ENCODE measurements at places on chromosomes 5 and 9. TPM values are rescaled to one million over a fixed set of nuclear protein-coding genes. Genes with fewer than 3 reads are reported as not detected.
A peak's percentile ranks its signal among the peaks of the same experiment; 100 is the strongest.

Gene TSSK1B
- not detected for total RNA-seq

DNA sequence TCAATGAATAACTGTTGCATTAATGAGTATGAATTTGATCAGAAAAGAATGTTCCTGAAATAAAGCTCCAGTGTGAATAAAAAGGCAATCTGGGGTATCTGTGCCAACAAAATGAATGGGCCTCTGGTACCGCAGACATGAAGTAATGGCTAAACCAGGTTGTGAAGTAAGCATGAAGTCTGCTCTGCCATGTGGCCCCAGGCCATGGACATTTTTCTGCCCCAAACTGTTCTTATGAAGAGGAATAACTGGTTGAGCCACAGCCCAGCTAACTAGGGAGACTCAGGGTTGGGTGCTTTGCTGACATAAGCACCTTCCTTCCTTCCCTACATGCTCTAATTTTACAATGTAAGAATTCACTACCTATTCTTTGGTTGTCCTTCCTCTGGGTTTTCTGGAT, 147.4 kb upstream of the LRRTM2 start:
- H3K36me3 ChIP-seq, result no peaks in the 10 kb centered on the region
- no peak overlapping the region for H3K27ac ChIP-seq
- no peak overlapping the region for H3K4me3 ChIP-seq
- H3K27me3 ChIP-seq, result no peaks in the 10 kb centered on the region
- DNase-seq, result no peak

DNA sequence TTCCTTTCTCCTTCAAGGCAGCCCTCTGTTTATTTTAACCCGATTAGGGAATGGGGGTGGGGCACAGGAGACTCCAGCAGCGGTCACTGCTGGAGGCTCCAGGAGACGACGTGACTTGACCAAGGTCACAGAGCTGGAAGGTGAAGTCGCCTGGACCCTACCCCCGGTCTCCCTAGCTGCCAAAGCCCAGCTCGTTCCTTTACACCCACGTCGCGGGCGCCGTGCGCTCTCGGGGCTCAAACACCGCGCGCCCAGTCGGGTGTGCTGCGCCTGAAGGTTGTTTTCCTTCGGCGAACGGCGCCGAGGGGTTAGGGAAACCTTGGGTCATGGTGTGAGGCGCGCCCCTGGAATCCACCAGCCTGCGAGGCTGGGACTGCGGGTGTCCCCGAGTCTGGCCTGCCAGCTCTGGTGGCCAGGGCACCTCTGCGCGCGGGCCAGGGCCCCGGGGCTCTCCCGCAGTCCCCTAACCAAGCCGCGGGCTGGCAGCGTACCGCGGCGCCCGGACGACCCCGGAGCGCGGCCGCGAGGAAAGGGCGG, 747 bp upstream of the UNC5A start:
- H3K4me3 ChIP-seq, result peak overlapping the region; percentile 75
- H3K27ac ChIP-seq, result no peak overlapping the region
- H3K27me3 ChIP-seq, result peaks cover 67% of the 10 kb centered on the region
- no peak for DNase-seq

DNA sequence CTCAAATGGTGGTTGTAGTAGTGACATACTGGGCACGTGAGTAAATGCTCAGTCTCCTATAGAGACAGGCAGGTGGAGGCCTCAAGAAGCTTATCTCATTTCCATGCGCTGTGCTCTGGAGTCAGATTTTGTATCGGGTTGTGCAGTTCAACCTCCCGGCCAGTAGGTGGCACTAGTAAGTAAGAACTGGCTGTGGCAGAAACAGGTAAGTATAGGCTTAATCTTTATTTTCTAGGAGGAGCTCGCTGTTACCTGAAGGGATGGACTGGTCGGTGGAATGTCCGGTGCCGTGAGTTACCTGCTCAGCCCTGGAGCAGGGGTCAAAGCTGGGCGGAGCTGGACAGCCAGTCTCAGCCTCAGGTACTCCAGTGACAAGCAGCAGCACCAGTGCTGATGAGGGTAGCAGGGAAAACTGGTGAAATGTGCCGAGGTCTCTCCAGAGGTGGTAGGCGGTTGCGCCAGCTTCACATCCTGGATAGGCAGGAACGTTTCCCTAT, 880.1 kb upstream of the SEMA6A start:
- DNase-seq, result peak; percentile 73
- no peaks in the 10 kb centered on the region for H3K27me3 ChIP-seq
- H3K4me3 ChIP-seq, result peak overlapping the region; percentile 77
- no peak overlapping the region for H3K27ac ChIP-seq

GRCh38 chr5:174706997-174707572, 17.3 kb upstream of the MSX2 start:
- H3K36me3 ChIP-seq, result no peaks in the 10 kb centered on the region
- no peaks in the 10 kb centered on the region for H3K27me3 ChIP-seq
- H3K4me3 ChIP-seq, result no peak overlapping the region
- no peak for DNase-seq

GRCh38 chr9:92407818-92408217, 3.4 kb upstream of the OGN start:
- peaks cover 6% of the 10 kb centered on the region for H3K4me1 ChIP-seq
- no peak for DNase-seq
- H3K27me3 ChIP-seq, result no peaks in the 10 kb centered on the region
- H3K4me3 ChIP-seq, result no peak overlapping the region
- no peaks in the 10 kb centered on the region for H3K36me3 ChIP-seq

Gene PKD2L2
- total RNA-seq, result 0.21 TPM

Gene SVEP1
- total RNA-seq, result 0.39 TPM

Gene HTR4
- not detected for total RNA-seq

- H3K4me3 ChIP-seq, result no peak overlapping the region
- H3K4me1 ChIP-seq, result peaks cover 29% of the 10 kb centered on the region
- no peak for DNase-seq
- H3K27me3 ChIP-seq, result peaks cover 99% of the 10 kb centered on the region
- no peaks in the 10 kb centered on the region for H3K36me3 ChIP-seq
Measured at GRCh38 chr5:151904909-151905308, 19.7 kb downstream of the GLRA1 start.

DNA sequence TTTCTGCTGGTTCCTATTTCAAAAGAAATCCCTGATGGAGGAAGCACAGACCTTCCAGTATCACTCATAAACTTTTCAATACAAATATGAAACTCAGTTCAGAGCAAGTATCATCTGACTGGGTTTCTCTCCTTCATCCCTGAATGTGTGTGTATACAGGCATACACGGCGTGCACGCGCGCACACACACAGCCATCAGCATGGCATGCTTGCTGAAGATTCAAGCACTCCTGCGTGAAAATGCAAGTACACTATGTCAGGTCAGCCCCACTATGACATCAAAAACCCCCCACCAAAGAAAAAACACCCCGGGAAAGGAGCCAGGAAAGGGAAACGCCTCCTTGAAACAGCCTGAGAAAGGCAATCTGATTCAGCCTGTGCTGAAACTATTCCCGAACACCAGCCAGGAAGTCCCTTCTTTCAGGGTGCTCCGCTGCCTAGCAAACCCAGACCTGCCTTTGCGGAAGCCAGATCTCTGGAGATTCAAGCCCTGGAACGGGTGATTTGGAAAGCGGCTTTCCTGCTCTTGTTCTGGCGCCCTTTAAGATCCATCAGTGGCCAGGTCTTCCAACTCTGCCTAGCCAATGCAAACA, 831 bp downstream of the KLHL3 start:
- peaks cover 5% of the 10 kb centered on the region for H3K36me3 ChIP-seq
- H3K4me1 ChIP-seq, result peaks cover 3% of the 10 kb centered on the region
- no peak overlapping the region for H3K4me3 ChIP-seq
- no peak overlapping the region for H3K27ac ChIP-seq
- no peaks in the 10 kb centered on the region for H3K27me3 ChIP-seq
- peak; percentile 29 for DNase-seq

Gene HCN1
- total RNA-seq, result 6.9 TPM

DNA sequence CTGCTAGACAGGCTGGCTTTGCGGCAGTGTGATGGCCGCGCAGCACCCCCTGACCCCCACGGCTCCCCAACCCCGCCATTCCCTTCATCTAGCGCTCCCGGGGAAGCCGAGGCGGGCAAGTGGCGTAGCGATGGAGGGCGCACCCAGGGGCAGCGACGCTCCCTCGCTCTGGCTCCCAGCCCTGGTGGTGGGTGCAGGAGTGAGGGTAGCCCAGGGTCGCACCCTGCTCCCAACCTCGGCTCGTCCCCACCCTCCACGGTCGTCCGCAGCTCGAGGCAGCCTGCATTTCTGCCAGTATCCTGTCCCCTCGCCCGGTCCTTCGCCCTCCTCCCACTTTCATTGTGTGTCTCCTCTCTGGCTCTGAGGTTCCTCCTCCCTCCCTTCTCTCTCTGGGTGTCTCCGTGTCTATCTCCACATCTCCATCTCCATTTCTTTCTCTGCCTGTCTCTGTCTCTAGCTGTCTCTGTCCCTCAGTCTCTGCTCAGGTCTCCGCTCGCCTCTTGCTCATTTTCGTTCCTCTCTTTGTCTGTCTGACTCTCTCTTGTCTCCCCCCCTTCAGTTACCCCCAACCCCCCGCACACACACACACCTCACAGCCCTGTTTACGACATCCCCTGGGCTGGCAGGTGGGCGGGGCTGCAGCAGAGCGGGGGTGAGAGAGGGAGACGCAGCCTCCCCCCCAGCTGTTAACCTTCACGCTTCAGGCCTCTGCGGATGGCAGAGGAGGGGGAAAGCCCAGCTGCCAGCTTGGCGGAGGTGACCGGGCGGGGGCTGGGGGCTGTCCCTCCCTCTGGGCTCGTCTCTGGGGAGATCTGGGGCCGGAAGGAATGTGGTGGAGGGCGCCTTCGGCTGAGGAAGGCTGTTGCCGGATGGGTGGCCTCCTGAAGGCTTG, 48.7 kb upstream of the PSD2 start:
- H3K27ac ChIP-seq, result peak overlapping the region; percentile 43
- H3K36me3 ChIP-seq, result no peaks in the 10 kb centered on the region
- peaks cover 49% of the 10 kb centered on the region for H3K4me1 ChIP-seq
- peak overlapping the region; percentile 77 for H3K4me3 ChIP-seq
- peaks cover 73% of the 10 kb centered on the region for H3K27me3 ChIP-seq
- DNase-seq, result peak; percentile 65

DNA sequence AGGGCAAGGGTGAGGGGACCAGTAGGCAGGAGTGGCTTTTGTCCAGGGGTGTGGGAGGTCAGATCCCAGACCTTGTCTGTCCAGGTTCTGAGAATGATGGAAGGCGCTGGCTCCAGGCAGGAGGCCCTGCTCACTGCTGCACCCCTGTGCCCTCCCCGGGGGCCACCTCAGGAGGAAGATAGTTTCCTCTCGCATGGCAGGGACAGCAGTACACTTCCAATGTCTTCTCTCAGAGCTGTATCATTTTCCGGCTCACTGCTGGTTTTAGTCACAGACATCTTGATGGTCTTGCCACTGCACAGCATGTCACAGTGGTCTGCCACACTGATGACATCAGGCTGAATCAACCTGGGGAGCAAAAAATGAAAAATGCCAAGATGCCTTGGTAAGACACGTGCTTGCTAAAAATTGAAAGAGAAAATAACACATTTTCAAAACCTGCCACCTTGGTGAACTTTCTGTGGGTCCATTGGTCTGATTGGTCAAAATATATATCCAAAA, 3.3 kb upstream of the SLC6A3 start:
- H3K4me3 ChIP-seq, result no peak overlapping the region
- no peak for DNase-seq
- no peak overlapping the region for H3K27ac ChIP-seq
- peaks cover 10% of the 10 kb centered on the region for H3K36me3 ChIP-seq

Gene BSPRY
- 6.4 TPM for total RNA-seq

DNA sequence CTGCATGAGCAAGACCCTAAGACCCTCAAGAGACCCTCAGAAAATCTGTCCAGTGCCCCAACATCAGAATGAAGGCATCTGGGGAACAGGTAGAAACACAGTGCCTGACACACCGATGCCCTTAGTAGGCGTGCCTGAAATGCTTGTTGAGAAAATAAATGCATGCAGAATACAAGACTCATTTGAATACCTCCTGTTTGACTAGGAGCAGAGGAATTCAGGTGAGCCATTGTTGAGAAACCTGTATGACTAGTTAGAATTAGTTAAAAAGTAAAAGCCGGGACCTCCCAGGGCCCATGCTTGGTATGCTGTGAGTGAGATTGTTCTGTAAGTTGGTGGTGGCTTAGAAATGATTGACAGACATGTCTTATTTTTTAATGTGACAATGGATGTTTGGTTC, 55.0 kb downstream of the WWC1 start:
- no peak for DNase-seq
- H3K36me3 ChIP-seq, result peaks cover 7% of the 10 kb centered on the region
- peak overlapping the region; percentile 47 for H3K4me3 ChIP-seq
- peaks cover 69% of the 10 kb centered on the region for H3K4me1 ChIP-seq
- peak overlapping the region; percentile 98 for H3K27ac ChIP-seq

Gene SPATA31C1
- total RNA-seq, result not detected

DNA sequence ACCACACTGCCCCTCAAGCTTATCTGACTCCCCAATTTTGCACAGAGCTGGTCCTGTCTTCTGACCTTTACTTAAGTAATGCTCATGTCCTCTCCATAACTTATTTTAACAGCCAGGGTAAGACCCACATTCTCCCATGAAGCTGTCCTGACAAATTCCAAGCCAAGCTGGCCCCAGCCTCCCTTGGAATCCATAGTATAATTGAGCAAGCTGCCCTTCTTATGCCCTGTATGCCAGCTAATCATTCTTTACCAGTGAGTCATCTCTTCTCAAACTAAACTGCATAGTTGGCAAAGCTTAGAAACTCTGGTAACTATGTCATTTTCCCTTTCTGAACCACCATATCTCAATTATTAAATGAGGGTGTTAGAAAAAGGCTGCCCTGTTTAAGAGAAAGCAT, 92.4 kb downstream of the NFIB start:
- no peak overlapping the region for H3K4me3 ChIP-seq
- 0 out of 2 replicates have a peak overlapping the region, but pooled peaks have one; percentile 16 for H3K27ac ChIP-seq
- H3K27me3 ChIP-seq, result no peaks in the 10 kb centered on the region
- H3K4me1 ChIP-seq, result peaks cover 40% of the 10 kb centered on the region

DNA sequence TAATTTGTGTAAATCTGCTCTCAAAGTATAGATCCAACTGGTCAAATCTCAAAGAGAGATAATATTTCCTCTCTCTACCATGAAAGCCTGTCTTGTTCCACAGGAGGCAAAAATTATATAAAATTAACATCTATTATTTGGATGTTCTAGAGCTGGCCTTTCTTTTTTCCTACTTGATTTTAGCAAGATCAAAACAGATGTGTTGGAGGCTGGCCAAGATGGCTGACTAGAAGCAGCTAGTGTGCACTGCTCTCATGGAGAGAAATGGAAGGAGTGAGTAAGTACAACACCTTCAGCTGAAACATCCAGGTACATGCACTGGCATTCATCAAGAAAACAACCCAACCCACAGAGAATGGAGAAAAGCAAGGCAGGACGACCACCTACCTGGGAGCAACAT, 298.6 kb upstream of the SLC24A2 start:
- no peaks in the 10 kb centered on the region for H3K27me3 ChIP-seq
- no peak overlapping the region for H3K4me3 ChIP-seq
- H3K27ac ChIP-seq, result no peak overlapping the region
- 0 out of 2 replicates have a peak, but pooled peaks cover 3% of the 10 kb centered on the region for H3K4me1 ChIP-seq
- no peak for DNase-seq
